ENCODE measurements at places on chromosomes 7 and 10.
A peak's percentile ranks its signal among the peaks of the same experiment; 100 is the strongest.

DNA sequence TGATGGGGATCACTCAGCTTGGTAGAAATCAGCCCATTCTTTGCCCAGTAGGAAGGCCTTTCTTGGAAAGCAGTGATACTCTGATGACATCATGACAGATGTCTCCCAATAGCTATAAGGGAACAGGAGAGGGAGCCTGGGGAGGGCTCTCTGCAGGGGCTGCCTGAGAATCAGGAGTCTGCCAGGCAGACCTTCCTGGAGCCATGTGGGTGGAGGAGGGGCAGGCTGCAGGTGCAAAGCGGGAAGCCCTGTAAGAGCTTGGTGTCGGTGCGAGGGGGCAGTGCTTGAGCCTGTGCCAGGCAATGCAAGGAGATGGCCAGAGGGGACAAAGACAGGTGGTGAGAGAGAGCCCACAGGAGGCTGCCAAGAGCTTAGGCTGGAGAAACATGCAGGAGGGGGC is 5.0 kb upstream of the TNS3 start:
- peak; percentile 55 for DNase-seq

DNA sequence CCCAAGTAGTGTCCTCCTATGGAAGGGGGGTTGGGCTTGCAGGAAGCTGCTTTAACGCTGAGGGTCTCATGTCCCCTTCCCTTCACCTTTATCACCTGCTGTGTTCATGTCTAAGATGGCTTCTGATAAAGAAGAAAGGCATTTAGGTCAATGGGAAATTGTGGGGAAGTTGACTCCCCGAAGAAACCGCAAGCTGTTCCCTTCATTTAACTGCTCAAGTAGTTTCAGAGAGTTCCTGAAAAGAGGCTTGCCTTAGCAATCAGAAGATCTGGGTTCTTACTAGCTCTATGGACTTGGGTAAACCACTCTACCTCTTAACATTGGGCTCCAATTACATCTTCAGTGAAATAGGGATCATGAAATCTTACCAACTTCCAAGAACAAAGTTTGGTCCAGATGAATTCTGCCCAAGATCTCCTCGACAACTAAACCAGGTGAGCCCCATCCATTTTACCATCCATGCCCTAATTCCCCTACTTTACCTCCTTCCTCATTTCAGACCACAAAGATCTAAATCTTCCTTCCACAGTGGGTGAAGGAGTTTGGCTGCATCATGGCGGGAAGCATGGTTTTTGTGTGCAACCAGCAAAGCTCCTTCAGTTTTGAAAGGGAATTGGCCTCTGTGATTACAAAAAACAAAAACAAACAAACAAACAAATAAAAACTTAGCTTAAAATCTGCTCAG is 30.4 kb upstream of the UCN3 start:
- DNase-seq, result no peak

GRCh38 chr10:113618338-113618737 is 45.5 kb downstream of the NRAP start:
- no peak for DNase-seq

DNA sequence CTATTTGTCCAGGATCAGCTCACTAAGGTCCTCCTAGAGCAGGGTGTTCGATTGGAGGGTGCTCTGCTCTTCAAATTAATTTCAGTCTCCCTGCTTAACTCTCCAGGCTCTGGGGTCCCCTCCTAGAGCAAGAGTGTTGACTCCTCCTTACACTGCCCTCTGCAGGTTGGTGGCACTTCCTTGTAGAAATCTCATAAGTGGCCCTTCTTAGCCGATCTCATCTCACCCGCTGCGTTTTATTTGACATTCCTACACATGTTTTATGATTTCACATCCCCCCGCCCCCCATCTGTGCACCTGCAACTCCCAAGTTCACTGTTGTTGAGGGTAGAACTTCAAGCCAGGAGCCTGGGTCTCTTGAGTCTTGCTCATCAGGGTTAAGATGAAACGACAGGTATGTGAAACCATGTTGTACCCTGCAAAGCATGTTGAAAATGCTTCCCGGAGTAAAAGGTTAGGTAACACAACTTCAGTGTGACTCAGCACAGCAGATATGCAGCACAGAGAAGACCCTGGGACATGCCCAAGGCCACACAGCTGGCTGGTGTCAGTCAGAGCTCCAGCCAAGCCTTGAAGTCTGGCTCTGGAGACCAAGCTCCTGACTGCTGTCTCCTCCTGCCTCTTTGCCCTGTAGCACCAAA is 171.2 kb downstream of the PRKAG2 start:
- no peak for DNase-seq

DNA sequence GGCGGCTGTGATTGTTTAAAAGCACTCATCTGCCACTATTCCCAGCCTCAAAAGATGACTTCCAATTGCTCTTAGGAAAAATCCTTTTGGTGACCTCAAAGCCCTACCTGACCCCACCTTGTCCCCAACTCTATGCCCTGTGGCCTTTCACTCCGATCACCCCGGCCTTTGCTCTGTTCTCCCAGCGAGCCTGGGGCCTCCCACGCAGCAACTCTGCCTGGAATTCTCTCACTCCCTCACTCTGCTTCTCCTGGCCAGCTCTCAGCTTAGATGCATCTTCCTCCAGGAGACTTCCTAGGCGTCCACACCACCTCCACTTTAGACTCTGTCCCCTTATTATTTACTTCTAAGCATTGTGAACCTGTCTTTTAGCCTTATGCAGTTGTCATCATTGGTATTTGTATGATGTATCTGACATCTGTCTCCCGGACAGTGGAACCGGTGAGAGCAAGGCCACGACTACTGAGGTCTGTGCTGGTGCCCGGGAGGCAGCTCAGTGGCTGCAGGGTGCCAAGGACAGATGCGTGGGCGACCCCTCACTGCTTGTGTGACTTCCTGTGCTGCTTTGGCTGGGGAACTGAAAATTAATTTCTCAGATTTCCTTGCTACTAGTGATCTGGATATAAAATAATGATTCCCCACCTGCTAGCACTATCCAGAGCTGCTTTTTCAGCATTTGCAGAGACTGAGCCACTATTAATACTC is 63.0 kb downstream of the PIP4K2A start:
- no peak for DNase-seq
